ENCODE measurements at places on chromosomes 1 and 21.

DNA sequence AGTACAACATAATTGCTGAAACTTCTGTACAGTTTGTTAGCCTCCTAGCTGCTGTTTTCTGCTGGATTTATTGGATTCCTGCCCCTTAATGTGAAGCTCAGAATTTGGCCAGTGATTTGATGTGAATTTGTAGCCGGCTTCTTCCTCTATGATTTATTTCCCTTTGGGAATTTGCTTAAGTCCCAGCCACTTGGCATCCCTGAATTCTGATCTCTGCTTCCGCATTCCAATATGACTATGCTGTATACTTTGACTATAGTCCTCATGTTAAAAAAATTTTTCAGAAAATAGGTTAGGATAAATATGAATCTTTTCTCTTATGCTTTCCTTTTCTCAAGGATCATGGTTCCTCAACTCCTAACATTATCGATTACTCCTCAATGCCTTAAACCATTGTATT lies 12.4 kb upstream of the LRIF1 start:
- DNase-seq = no peak

- DNase-seq = no peak
Observed at GRCh38 chr1:216778737-216779136, 55.5 kb upstream of the ESRRG start.

DNA sequence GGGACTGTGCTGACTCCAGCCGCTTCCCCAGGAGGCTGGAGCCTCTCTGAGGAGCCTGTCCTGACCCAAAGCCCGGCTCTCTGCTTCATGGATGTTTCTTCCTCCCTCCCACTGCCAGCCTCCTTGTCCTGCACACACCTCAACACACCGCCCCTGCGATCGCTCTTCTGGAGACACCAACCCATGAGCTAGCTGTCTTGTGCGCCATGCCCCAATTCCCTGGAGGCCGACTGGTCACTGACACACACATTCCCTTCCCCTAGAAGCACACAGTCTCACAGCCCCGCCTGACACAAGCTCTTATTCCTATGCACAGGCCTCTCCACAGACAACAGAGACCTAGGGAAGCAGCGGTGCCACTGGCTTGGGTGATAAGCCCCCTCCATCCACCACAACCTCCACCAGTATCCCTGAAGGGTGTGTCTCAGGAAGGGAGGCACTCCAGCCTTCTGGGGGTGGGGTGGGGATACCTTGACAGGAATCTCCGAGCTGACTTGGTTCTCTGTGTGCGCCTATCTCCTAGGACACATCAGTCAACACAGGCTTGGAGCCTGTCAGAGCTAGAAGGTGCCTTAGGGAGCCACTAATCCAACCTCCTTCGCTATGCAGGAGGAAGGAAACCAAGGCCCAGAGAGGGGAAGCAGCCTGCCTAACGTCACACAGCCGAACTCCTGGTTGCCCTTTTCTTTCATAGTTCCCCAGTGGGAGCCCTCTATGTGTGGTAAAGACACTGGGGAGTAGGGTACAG lies 31.1 kb downstream of the AHDC1 start:
- no peak for DNase-seq

DNA sequence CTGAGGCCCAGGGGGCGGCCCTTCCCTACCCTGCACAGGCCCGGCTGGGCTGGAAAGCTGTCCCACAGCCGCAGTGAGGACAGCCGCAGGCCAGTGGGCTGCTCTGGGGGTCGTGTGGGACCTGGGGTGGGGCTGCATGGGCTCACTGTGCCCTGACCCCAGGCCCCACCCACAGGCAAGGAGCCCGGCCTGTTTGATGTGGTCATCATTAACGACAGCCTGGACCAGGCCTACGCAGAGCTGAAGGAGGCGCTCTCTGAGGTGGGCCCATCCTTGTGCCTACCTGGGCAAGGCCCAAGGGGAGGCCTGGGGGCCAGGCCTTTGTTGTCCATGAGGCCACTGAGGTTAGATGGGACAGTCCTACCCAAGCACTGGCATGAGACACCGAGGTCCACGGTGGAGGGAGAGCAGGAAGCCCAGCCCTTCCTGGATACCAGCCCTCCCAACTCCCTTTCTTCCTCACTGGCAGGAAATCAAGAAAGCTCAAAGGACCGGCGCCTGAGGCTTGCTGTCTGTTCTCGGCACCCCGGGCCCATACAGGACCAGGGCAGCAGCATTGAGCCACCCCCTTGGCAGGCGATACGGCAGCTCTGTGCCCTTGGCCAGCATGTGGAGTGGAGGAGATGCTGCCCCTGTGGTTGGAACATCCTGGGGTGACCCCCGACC lies 1.4 kb upstream of the GJC2 start:
- no peak for DNase-seq

DNA sequence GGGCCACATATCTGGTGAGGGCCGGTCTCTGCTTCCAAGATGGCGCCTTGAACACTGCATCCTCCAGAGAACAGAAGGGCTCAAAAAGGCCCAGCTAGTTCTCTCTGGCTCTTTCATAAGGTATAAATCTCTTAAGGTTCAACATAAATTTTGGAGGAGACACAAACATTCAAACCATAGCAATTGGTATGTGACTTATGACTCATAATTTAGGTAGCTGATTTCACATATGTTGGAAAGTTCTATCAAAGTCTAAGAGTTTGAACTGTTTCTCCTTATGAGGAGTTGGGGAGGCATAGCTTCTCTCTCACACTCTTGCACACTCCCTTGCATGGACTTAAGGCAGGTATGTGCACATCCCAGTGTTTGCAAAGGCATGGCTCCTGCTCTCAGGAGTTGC lies 5.1 kb upstream of the FYB2 start:
- DNase-seq = no peak

- no peak for DNase-seq
Observed at GRCh38 chr1:109256971-109257681, 7.8 kb downstream of the CELSR2 start.

DNA sequence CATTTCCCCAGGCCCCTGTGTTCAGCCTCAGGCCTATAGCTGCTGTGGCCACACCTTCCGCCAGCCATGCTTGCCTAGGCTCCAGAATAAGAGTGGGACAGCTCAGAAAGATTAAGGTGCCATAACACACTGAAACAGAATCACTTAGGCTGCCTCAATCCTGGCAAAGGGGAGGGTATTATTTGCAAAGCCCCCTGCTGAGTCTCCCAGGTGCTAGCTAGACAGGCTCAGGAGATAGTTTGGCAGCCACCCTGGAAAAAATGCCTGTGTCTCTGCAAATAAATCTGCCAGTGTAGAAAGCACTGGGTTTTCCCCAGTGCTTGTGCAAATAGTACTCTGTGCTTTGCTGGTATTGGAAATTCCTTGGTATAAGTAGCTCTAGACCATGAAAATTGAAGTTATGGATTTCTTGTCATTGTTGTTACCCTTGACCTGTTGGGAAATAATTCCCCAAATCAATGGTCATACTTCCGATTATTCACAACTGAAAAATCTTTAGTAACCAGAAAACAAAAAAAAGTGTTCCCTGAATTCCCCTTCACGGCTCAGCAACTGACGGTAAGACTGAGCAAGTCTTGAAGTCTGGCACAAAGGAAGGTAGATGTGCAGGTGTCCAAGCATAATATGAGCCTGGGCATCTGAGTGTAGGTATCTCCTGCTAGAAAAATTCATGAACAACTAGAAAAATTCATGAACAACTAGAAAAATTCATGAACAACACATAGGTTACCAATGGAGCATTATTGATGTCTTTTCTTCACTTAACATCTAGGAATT lies 56.9 kb downstream of the PROX1 start:
- no peak for DNase-seq

DNA sequence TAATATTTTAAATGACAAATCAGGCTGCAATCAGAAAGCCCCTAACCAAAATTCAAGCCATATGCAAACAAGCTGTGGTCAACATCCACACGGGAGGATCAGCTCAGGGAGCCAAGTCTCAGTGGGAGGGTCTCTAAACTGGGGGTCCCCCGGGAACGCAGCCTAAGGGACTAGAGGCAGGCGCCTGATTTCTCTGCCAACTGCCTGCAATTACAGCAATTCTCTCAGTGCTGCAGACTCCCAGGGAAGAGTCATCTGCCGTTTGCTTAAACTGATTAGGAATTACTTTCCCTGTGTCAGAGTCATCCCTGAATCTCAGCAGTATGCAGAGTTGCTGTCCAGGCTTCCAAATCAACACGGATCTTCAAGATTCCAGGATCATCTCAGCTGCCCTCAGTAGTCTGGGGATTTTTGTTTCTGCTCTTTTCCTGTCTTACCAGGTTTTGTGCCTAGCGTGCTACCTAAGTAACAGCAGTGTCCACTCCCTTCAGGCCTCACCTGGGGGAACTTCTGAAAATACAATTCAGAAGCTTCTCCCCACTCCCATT lies 247.8 kb downstream of the RRAGC start:
- DNase-seq = no peak

- DNase-seq = no peak
Observed at GRCh38 chr1:53183095-53183990, 13.3 kb upstream of the CPT2 start.

GRCh38 chr1:51520700-51521248 lies 1.7 kb upstream of the EPS15 start:
- DNase-seq = no peak

DNA sequence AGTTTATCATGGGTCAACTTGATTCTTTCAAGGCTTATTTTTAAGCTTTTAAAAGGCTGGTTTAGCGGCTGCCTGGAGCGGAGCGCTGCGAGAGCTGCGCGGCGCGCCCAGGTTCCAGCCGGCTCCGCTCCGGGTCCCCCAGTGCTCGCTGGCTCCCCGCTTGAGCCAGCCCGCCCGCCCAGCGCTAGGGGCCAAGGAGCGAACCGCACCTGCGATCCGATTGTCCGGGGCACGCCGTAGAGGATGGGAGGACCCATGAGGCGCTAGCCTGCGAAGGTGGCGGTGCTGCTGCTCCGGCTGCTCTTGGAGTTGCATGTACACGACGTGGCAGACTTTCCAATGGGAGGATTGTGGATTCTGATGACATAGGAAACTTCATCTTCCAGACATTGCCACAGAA lies 9.9 kb upstream of the CFHR4 start:
- no peak for DNase-seq

DNA sequence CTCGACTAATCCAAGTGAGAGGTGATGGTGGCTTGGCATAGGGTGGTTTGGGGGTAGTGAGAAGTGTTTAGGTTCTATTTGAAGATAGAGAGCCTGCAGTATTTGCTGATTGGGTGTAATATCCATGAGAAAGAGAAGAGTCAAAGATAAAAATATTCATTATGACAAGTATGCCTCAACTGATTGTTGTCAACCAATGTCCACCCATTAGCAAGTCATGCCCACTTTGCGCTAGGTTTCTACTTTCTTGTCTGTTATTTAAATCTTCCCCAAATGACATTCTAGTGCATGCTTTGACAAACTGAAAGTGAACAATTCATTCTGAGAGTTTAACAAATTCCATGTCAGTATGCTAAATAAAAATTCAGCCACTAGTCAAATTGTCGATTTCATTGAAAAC lies 3.8 kb upstream of the XCL1 start:
- DNase-seq = no peak

DNA sequence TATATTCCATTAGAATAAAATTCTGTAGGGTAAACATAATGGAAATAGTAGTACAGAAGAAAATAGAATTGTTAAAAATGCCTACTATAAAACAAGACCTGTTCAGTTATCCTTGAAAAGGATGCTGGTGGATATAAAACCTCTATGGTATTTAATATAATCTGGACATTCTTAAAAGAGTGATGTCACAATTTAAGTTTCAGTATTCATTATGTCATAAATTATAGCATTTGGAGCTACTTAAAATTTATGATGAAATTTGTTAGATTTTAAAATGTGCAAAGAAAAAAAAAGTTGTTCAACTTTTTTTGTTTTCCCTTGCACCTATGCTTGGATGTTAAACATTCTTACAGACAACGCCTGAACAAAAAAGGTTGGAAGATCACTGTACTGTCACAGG lies 50.3 kb downstream of the USP48 start:
- DNase-seq = no peak

DNA sequence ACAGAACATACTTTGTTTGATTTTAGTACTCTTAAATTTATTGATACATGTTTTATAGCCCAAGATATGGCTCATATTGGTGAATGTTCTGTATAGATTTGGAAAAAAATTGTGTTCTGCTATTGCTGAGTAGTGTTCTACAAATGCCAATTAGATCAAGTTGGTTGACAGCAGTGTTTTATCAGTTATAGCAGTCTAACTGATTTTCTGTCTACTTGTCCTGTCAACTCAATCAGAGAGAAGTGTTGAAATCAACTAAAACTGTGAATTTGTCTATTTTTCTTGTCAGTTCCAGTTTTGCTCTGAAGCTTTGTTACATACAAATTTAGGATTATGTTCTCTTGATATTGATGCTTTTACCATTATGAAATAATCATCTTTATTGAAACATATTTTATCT lies 14.7 kb upstream of the MT1HL1 start:
- DNase-seq = no peak

DNA sequence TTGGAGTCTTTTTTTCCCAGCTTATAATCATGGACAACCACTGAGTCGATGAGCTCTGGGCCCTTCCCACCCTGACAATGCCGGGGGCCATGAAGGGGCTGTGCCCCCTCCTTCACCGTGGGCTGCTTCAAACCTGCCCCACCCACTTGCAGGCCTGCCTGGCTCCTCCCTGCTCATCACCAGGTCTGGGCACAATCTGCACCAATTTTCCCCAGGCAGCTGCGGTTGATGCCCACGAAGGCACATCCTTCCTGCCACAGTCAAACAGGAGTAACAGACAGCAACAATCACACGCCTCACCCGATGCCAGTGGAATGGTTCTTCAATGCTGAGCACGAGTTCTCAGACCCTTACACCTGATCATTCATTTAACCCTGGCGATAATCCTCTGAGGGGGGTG lies 18.9 kb downstream of the PGLYRP3 start:
- no peak for DNase-seq

GRCh38 chr1:30038134-30039025 lies 685.0 kb downstream of the MATN1 start:
- DNase-seq = no peak

GRCh38 chr1:9761855-9762254 lies 61.9 kb downstream of the CLSTN1 start:
- DNase-seq = no peak

GRCh38 chr1:175833951-175834350 lies 90.6 kb upstream of the TNR start:
- no peak for DNase-seq

GRCh38 chr1:117967881-117968280 lies 38.3 kb downstream of the WDR3 start:
- DNase-seq = no peak

GRCh38 chr1:118116909-118117308 lies 68.1 kb downstream of the SPAG17 start:
- no peak for DNase-seq

DNA sequence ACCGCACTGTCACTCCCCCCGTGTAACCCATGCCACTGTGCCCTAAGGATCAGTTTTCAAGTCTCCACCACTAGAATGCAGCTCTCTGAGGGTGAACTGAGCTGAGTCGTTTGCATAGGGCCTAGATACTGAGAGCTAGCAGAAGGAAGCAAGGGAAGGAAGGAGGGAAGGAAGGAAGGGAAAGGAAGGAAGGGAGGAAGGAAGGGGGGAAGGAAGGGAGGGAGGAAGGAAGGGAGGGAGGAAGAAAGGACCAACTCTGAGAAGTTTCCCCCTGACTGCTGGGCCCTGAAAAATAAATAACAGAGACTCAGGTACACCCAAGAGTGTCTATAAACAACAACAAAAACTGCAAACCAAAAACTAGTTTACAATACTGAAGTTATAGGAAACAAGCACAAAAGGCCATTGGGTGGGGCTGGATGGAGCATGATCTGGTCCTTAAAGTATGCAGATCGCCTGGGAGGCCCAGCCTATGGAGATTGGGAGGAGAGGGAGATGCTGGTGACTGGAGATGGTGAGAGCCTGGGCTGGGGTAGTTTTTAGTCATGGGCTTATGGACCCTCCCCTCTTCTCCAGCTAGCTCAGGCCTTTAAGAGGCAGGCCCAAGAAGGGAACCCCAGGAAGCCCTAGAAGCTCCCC lies 1.7 kb upstream of the MRPS15 start:
- no peak for DNase-seq

Data from stimulated activated CD4-positive, alpha-beta T cell treated with anti-CD3 and anti-CD28 coated beads, TNF-alpha, amount 100 ng/mL, for 48 hours (primary cell).